ENCODE measurements at places on chromosomes 1 and 21. TPM values are rescaled to one million over a fixed set of nuclear protein-coding genes. Genes with fewer than 3 reads are reported as not detected.

GRCh38 chr1:27136998-27137542 is 17.9 kb downstream of the SLC9A1 start:
- no peak for DNase-seq

DNA sequence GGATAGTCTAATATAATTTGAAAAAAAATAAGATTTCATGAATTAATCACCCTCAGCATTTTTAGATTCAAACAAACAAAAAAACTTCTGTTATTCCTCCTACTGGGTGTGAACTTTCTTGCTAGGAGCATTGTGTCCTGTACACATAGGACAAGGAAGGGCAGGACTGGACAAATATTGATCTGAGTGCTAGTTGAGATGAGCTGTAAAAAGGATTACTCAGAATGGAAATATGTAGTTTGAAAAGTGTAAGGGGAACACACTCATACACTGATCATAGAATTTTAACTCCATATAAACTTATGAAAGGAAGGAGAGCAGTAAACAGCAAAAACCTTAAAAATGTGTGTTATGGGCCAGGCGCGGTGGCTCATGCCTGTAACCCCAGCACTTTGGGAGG is 156.5 kb upstream of the ZNF648 start:
- DNase-seq = no peak

DNA sequence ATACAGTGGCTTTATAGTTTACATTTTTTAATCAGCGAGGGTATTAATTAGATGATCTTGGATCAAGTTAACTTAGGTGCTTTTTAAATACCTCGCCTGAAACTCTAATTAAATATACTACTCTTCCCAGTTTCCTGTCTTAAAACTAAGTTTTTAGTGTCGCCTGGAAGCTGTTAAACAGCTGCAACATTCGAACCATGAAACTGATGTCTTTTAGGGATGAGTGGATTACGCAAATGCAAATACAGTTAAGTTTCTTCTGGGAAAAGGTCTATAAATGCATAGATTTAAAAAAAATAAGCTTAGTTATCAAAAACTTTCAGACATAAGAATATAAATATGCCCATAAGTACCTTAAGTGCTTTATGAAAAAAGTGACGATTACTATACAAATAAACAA is 228.3 kb downstream of the PTPRC start:
- DNase-seq = no peak

DNA sequence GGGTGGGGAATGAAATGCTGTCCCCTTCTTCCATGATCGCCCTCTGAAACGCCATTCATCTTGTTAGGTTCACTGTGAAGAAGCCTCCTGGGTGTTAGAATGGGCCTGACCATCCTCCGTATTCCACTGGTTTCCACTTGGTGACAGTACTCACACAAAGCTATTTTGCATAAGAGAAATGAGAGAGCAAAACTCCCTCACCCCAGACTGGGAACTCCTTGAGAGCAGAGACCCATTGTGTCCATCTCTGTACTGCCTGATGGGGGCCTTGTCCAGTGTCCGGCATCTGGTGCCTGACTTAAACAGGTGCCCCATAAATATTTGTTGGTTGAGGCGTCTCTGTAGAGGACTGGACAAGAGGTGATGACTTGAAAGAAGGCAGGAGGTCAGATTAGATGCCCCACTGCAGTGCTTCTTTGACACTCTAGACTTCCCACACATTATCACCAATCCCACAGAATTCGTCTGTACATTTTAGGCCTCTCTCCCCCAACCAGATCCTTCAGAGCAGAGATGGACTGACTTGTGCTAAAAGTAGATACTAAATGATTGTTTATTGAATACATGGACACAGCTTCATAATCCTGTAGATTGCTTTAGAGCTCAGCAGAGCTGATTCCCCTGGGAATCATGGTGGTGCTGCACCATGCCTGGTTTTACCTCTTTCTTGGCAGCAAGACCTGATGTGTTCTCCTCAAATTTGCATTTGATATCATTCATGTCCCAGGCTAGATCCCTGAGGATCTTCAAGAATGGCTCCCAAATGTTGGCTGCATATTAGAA is 22.4 kb upstream of the KCNA2 start:
- no peak for DNase-seq

GRCh38 chr21:46482846-46483231 is 24.1 kb downstream of the DIP2A start:
- no peak for DNase-seq

TCHH gene
- not detected for total RNA-seq

CD160 gene
- 1.0 TPM for total RNA-seq

MPC2 gene
- 41.7 TPM for total RNA-seq

LCE3D gene
- total RNA-seq = not detected

Measured in urinary bladder (tissue), 4 donors.